MM.1S (cell line): ENCODE measurements at places on chromosomes 5 and 9.

- no peak for DNase-seq
Observed at GRCh38 chr5:65034029-65034812, 265.5 kb downstream of the CWC27 start.

DNA sequence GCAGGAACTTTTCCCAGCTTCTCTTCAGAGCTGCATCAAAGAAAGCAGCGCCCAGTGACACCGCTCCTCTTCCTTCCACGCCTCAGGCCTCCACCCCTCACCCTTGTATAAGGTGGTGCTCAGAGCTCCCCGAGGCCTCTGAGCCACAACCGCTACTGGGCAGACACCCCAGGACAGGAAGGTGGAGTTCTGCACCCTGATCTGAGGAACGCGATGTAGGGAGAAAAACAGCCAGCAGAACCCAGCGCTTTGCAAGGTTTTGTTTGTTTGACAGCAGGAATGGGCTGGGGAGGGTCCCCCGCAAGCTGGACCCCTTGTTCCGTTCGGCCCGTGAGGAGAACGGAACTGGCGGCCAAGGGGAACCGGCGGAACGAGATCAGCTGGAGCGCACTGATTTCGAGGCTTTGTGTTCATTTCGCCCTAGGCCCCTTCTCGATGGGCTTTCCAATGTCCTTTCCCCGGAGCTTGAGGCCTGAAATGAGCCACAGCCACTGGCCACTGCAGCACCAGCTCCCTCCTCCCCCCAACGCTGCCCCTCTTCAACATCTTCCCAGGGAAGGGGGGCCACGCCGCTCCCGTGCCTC is 4.1 kb downstream of the EDF1 start:
- no peak for DNase-seq

DNA sequence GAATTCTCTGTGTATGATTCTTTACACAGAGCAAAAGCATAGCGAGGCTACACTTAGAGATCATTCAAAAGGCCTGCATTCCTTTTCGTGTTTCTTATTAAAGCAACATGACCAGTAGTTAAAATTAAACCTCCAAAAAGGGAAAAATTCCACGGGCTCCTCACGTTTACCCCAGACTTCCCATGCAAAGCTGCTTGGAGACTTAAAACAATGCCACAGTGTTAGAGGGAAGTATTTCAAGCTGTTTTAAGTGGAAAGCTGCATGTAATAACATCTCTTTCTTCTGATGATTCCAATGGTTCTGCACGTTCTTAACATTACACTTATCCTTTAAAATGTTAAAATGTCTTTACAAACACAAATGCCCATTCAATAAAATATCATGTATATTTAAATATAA is 405.2 kb downstream of the SEMA5A start:
- no peak for DNase-seq

GRCh38 chr9:88972401-88972800 is 18.9 kb upstream of the S1PR3 start:
- no peak for DNase-seq

DNA sequence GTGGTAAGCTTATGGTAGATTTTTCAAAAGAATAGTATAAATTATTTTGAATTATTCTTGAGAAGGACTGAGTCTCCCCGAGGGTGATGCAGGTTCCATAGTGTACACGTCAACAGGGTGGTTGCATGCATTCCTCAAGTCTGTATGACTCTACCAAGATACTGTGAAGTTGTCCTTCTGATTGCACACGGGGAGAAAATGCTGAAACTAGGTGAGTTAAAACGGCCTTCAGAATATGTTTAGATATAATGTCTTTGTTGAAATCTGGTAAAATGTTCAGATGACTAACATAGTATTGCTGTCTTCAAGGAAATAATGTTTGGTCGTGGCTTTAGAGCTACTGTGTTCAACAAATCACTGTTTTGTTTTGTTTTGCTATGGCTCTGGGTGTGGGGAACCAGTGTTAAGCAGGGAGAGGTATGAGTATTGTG is 22.4 kb upstream of the TNFAIP8 start:
- DNase-seq, result peak; percentile 33

DNA sequence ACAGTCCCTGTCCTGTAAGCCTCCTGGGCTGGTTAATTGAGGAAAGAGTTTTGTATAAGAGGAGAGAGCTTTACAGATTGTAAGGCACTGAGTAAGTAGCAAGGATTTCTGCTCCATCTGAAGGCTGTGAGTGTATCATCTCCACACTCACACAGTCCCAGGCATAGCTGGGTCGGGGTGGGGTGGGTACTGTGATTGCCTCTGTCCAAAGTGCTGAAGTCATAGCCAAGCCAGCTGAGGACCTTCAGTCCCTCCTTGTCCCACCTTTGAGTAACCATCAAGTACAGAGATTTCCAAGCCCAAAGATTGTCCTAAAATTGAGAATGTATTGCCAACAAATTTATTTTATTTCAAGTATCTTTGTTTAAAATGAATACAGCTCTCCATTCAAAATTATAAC is 5.5 kb upstream of the DNAJB5 start:
- DNase-seq, result peak; percentile 36

DNA sequence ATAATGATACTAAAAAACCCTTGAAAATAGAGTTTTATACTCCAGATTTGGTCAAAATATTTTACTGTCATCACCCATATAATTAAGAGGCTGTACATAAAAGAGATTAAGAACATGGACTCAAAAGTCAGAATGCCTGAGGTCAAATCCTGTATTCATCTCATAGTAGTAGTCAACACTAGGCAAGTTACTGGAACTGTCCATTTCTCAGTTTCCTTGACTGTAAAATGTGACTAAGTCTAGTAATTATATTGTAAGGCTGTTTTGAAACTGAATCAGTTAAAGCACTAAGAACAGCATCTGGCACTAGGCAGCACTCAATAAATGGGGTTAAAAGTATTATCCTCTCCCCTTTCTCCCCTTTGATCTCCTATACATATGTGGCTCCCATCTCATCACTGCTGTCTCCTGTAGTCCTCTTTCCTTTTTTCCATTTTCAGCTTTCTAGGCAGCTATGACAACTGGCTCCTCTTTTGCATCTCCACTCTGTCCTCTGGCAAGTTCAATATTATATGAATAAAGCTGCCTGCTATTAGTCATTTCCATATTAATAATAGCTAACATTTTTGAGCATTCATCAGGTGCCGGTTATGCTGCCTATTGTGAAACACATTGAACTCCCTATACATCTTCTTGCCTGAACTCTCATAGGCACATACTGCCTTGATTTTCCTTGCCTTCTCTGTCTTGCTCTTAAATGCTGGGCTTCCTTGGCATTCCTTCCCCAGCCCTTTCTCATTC is 185.8 kb upstream of the NREP start:
- no peak for DNase-seq

DNA sequence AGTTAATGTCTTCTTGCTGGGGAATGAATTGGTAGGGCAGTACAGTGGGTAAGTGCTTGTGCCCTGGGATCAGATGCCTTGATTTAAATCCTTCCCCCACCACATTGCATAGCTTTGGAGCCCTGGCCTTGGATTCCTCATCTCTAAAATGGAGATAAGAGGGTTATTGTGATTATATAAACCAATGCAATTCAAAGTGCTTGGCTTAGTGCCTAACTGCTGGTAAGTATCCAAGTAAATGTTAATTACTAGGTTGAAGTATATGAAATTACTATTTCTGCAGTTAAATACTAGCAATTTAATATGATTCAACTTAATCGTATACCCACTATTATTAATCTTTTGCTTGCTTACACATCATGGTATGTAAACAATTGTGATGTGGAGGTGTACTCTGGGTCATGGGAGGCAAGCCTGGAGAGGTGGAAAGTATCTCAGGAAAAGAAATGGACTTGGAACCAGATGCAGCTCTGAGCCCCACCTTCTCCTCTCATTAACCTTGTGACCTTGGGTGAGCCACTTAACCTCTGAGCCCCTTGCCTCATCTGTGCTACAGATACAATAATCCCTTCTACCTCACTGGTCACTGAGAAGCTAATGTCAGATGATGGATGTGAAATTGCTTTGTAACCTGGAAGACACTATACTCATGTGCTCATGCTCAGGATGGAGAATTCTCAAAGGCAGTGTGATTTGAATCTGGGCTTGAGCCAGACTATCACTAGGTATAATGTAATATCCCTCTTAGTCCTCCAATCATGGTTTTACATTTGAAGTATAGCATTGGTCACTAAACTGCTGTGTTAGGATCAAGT is 23.8 kb downstream of the NEUROG1 start:
- no peak for DNase-seq

DNA sequence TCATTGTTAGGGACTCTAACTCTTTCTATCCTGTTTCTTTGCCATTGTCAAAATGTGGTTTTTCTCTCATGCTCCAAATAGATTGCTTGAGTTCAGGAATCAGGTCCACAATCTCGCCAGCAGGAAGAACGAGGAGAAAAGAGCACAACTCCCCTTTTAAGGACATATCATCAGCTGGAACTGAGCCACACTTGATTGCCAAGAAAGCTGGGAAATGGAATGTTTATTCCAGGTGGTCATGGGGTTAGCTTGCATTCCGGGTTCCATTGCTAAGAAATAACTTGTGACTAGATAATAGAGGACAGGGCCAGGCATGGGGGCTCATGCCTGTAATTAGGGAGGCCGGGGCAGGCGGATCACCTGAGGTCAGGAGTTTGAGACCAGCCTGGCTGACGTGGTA is 32.4 kb upstream of the C9orf57 start:
- no peak for DNase-seq

GRCh38 chr9:673966-674526 is 167.5 kb upstream of the DMRT1 start:
- DNase-seq, result no peak

- DNase-seq, result no peak
Observed at GRCh38 chr5:168324859-168325630, 33.6 kb downstream of the WWC1 start.

- no peak for DNase-seq
Observed at GRCh38 chr9:12414514-12414913, 278.7 kb upstream of the TYRP1 start.

DNA sequence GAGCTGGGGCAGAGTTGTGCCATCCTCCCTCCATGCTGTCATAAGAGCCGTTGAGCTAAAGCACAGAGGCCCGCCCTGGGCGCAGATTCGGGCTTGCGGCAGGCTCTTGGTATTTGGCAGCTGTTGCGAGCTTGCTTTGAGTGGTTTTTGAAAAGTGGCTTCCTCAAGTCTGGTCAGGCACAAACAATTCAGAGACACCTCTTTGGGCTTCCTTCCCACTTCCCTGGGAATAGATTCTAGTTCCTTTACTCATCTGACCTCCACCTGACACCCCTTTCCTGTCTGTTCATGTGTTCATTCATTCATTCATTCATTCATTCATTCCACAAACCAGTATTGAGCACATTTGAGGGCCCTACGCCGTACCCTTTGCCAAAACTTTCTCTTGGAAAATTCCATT is 27.4 kb downstream of the NCS1 start:
- DNase-seq, result no peak

DNA sequence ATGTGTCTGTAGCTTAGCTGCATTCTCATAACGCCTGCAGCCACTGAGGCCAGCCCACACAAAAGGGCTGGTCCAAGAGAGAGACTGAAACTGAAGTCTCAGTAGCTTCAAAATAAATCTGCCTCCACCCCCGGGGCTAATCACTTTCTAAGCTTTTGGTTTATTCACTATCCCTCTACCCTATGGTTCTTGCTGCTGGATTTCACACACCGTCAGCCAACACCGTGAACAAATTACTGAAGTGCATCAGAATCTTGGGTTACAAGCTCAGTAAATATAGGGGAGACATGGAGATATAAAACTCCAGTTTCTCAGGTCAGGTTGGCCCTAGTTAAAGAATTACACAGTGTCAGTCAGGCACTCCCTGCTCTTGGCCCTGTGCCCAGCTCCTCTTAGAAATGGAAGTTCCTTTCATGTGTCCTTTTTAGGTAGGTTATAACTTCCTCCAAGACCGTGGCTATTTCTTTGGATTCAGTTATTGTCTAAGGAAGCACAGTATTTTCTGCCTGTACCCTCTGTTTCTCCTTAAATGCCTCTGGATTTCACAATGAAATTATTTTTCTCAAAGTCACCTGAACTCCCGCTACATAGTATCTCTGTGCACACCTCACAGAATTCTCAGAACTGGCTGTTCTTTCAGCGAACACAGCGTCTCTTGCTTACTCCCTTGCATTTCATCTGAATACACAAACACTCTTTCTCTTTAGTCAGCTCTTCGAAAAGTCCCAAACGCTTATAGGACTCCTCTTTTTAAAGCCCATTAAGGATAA is 112.5 kb downstream of the FAM174A start:
- peak; percentile 27 for DNase-seq

DNA sequence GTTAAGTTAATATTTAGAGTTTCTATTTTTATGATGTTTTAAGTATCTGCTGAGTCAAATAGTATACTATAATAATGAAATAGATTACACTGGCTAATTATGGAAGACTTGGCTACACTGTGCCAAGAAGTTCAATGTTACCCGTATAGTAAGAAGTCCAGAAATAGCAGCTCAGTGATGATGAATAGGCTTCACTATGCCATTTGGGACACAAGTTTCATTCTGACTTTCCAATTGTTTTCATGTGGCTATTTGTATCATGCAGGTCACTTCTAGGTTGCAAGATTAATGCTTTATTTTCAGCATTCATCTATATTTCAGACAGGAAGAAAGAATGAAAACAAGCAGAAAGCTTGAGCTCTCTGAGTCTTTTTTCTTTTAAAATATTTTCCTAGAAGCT is 194.5 kb upstream of the RIOK2 start:
- no peak for DNase-seq

- no peak for DNase-seq
Observed at GRCh38 chr5:26278078-26278477, 760.3 kb downstream of the CDH9 start.

DNA sequence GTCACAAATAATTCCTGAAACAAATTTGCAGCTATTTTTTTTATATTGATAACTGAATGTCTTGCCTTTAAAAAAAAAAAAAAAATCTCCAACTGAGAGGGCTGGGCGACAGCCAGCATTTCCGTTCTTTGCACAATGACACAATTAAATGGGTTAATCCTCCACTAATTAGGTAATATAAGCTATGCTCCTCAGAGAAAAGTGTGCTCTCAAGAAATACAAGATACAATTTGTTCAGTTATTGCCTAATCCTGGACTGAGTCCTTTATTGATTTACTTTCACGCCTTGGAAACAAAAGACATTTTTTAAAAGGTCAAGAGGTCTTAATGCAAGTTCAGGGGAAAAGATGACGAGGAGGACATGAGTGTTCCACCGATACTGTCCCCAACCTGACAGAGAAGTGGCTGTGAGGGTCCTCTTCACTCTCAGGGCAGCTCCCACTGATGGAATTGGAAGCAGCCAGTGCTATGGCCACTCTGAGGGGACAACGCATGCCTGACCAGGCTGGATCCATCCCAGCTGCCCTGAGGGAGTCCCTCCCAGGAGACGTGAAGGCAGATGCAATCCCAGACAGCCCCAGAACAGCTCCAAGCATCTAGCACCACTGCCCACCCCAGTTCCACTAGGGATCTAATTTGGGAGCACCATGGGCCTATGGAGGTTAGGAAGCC is 220.7 kb downstream of the GNA14 start:
- DNase-seq, result no peak
